ENCODE measurements at places on chromosomes 12 and 14.

GRCh38 chr14:85539510-85539909 lies 9.6 kb downstream of the FLRT2 start:
- DNase-seq: no peak

DNA sequence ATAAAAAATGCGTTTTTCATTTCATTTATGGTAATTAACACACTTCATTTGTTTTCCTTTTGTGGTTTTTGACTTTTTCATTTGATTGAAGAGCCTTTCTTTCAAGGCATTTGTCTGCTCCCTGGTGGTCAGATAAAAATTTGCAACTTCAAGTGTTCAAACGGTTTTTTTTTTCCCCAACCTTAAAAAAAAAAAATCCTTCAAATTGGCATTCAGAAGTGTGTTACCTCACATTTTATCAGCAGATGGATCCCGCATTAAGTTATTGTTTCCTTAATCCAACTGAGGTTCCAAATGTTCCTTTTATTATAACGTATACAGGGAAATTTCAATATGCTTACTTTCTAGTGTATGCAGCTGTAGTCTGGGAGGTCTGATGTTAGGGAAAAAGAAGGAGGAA lies 47.2 kb downstream of the MYF5 start:
- DNase-seq: peak; percentile 38

- DNase-seq: no peak
Observed at GRCh38 chr14:58200846-58201245, 897 bp downstream of the ACTR10 start.

- no peak for DNase-seq
Observed at GRCh38 chr12:42015051-42015461, 129.6 kb downstream of the GXYLT1 start.

DNA sequence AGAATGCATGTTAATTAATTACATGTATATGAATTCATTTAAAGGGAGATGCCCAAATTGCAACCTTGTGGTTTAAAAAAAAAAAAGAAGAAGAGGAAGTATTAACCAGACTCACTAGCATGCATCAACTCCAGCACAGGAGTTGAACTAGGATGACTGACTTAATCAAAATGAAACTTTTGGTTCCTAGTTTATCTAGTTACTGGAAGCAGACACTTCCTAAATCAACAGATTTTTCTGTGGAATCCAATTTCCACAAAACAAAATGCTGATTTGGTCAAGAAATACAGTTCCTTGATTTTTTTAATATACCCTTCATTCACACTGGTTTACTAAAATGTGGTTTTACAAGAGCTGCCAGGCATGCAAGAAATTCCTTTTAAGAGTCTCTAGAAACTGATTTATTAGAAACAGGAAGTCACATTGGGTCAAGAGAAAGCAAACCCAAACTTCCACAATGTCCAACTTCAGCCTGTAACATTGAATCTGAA lies 41.6 kb downstream of the ITPR2 start:
- no peak for DNase-seq
